ENCODE measurements at places on chromosomes 4 and X. TPM values are rescaled to one million over a fixed set of nuclear protein-coding genes. Genes with fewer than 3 reads are reported as not detected.

The FGF13 gene
- polyA plus RNA-seq = 54.0 TPM

- DNase-seq = no peak
Measured at GRCh38 chrX:44621078-44621477, 78.4 kb upstream of the FUNDC1 start.

- no peak for DNase-seq
Measured at GRCh38 chr4:112114452-112114851, 30.8 kb upstream of the FAM241A start.

DNA sequence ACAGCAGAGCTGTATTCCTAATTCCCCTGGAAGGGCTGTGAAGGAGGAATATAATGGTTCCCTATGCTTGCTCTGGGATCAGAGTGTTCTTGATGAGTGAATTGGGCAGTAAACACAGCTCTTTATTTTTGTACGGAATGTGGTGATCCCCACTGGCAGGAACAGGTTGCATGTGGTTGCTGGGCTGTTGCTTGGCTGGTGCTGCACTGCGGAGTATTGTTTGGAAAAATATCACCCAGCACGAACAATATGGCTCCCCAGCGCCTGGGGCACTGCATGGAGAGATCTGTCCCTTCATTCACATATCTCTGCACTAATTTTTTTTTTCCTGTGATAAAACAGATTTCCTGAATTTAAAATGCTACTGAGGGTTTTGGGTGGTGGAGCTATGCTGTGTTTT is 119.7 kb downstream of the MGST2 start:
- no peak for DNase-seq

DNA sequence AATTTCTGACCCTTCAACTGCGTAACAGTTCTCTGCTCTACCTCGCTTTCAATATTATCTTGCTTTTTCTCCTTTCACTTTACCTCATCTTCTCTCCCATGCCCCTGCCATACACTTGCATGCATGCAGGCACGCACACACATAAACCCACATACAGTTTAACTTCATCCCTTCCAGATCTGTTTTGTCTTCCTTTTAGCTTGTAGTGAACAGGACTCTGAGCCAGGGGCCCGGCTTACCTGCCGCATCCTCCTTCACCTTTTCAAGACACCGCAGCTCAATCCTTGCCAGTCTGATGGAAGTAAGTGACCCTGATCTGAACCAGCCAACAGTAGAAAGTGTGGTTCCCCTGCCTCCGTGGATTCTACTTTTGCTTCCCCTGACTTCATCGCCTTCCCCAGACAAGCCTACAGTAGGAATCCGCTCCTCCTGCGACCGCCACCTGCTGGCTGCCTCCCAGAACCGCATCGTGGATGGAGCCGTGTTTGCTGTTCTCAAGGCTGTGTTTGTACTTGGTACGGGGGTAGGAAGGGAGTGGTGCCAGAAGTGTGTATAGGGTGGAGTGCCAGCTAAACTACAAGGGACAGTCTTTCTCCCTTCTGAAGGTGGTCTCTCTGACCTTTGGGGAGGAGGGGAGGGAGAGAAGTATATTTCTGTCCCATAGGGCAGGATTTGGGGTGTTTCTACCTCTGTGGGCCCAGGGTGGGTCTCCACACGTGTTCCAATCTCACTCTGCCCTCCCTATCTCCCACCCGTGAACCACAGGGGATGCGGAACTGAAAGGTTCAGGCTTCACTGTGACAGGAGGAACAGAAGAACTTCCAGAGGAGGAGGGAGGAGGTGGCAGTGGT is 10.7 kb downstream of the MED12 start:
- DNase-seq = peak; percentile 74
